Ecto neural progenitor cell (in vitro differentiated cells): ENCODE measurements at places on chromosomes 3 and 15.

GRCh38 chr3:129365296-129366136 lies 62.9 kb downstream of the EFCAB12 start:
- no peak for DNase-seq

- no peak for DNase-seq
These were observed 28.6 kb upstream of the VPS8 start for GRCh38 chr3:184783319-184783718.

GRCh38 chr15:87632364-87632763 lies 624.2 kb downstream of the NTRK3 start:
- no peak for DNase-seq

DNA sequence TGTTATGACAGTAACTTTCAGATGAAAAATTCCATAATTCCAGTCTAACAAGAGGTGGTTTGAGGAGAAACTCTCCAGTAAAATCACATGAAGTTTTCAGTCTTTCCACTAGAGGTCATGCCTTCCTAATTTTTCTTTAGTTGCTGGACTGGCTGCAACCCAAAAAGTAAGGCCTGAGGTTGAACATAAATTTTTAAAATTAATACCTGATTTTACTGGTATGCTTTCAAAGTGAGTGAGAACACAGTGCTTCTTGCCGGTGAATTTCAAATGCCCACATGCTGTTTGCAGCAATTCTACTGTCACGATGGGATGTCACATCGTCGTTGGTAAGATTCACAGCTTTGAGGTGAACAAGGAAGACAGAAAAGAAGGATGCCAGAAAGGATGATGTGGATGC lies 89.0 kb upstream of the FGF12 start:
- DNase-seq: no peak

DNA sequence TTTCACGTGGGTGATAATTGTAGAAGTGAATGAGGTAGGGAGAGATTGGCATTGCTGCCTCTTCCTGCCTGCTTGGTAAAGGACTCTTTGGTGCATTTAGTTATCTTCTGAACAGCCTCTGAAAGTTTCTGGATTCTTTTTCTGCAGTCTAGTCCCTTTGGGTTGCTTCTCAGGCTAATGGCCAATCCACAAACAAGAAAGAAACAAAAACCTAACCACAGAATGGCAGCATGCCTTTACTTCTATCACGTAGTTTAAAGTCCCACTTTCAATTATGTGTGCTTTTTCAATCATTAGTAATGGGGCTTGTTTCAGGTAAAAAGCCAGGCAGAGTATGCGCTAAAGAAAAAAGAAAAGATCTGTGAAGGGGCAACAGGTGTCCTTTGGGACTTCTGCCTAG lies 7.4 kb downstream of the FGF12 start:
- no peak for DNase-seq
